ENCODE measurements at places on chromosomes 5 and 9.

DNA sequence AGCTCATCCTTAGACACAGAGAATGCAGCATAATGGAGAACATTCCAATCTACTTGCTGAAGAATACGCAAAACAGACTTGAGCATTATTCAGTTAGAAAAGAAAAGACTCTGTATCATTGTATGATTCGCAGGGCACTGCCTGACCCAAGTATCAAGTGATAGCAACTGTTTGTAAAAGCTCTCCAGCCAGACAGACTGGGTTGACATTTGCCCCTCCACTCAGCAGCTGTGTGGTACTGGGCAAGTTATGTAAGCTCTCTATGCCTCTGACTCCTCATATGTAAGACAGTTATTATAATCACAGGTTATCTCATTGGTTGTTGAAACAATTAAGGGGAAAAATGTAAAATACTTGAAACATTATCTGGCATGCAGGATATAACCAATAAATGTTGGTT lies 505.0 kb downstream of the ELAVL2 start:
- DNase-seq = no peak

GRCh38 chr5:135493406-135494180 lies 41.4 kb upstream of the TIFAB start:
- peak; percentile 80 for DNase-seq

DNA sequence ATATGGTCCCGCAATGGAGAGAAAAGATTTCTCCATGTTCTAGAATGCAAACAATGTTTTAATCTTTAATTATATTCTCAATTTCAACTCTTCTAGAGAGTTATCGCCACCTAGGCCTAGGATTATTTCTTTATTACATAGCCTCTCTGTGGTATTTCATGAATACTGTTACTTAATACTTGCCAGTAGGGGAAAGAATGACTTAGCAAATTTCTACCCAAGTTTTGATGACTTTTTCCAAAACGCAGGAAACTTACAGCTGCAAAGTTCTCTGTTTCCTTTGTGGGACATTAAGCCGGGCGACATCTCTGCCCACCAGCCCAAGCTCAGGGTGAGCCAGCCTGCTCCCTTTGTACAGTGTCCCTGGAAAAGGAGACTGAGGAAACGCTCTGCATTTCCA lies 73.8 kb downstream of the MED27 start:
- peak; percentile 31 for DNase-seq

- DNase-seq = peak; percentile 95
These were observed 4.2 kb downstream of the DAB2 start for GRCh38 chr5:39420482-39421145.

DNA sequence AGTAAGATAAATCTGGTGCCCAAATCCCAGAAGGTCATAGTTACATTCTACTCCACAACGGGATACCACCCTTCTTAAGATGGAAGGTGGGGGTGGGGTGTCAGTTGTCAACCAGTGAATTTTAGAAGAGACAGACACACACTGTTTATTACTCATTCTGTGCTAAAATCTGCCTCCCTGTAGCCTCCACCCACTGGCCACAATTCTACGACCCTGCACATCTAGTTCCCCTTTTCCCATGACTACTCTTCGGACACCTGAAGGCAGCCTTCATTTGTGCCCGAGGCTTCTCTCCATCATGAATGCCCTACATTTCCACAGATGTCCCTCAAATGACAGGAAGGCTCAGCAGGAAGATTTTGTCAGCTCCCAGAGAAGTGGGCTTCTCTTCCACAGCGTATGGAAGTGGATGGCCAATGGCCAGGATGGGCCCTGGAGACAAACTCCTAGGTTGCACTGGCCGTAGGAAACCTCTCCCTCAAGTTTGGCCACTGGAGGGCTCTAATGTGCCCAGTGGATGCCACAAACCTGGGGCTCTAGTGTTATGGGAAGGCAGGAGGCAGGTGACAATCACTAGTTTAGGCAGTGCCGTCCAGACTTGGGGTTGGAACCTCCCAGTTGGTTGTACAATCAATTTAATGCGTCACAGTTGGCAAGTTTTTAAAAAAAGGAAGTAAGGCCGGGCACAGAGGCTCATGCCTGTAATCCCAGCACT lies 46.6 kb downstream of the PTPN3 start:
- DNase-seq = no peak

DNA sequence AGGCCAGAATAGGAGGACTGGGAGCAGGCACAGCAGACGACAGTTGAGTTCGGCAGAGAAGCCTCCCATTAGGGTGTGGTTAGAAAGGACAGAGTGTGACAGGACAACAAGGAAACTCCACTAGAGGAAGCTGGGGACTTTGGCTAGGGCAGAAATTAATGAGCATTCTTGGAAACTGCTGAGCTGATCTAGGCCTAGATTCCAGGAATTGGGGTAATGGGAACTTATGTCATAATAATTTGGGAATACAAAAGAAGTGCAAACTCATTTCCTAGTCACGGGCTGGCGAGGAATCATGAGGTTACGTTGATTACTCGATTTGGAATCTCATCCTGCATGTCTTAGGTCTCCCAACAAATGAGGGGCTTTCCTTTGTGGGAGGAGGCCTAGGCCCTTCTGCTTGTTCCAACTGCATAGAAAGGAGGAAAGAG lies 144.6 kb upstream of the RPS23 start:
- peak; percentile 40 for DNase-seq

GRCh38 chr9:32551276-32552051 lies 663 bp upstream of the SMIM27 start:
- peak; percentile 58 for DNase-seq

DNA sequence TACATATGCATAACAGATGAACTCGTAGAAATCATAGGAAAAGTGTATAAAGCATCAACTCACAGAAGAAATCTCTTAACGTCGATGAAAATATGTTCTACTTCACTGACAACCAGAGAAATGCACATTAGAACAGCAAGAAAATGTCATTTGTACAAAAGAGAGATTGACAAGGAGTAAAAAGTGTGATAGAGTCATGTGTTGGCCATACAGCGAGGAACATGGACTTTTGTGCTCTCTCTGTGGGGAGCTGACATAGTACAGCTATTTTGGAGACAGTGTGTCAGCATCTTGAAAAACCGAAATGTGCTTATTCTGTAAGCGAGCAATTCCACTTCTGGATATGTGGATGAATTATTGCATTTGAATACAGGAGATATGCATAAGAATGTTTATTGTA lies 477.9 kb downstream of the ICE1 start:
- no peak for DNase-seq

DNA sequence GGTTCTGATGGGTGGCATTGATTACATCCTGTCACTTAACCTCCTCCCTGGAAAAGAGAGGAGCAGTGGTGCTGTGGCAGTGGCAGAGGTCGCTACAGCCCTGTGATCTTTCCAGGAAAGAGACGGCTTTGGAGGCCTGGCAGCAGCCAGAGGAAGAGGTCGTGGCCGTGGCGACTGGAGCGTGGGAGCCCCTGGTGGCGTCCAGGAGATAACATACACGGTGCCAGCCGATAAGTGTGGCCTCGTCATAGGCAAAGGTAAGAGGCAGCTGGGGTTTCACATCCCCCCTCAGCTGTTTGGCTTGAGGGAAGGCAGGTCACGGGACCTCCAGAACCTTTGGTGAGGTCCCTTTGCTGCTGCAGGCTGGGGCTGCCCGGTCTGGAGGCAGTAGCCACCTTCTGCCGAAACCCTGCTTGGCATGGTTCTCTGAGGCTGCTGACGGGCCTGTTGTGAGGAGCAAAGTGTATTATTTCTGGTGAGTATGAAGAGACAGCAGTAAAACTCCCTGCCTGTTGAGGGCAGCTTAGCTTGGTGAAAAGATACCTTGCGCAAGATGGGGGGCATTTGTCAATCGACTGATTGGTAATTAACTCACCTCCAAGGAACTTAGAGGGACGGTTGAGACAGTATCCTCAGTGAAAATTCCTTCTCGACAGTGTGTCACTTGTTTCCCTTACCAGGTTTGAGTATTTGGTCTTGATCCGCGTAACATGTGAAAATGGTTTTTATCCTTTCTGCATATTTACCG lies 38.0 kb upstream of the PRDM12 start:
- DNase-seq = no peak

DNA sequence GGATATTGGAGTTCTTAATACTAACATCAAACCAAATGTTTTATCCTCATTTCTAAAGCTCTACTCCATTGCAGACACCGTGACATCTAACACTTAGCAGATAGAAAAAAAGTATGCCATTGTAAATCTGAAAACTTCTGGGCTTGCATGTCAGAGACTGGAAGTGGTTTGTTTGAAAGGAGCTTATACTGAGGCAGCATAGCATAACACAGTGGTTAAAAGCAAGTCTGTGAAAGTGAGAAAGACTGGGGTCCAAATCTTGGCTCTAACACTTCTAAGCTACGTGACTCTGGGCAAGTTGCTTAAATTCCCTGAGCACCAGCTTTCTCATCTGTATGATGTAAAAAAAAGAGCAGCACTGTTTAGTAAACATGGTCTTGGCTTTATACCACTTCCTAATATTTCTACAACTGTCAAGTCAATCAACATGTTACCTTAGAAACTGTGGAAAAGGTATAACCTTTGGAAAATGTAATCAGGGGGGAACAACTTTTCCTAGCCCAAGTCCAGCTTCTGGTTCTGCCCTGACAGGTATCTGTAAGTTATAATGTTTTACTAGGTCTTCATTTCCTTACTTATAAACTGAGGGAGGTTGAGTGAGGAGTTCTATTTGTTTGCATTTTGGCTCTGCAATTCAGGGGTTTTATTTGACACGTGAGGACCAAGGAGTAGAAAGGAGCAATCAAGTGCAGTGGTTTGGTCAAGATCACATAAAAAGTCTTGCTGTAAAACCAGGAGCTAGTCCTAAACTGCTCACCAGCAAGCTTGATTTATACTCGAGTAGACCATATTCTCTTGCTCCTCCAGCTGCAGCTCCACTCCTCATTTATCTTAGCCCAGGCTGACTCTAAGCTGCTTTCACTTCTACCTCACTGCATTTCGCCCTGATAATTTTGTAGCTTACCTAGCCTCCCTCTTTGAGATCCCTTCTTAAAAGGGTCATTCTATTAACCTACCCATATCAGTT lies 541.0 kb downstream of the RAB3C start:
- no peak for DNase-seq

- no peak for DNase-seq
These were observed 78.1 kb upstream of the UNC5A start for GRCh38 chr5:176732306-176732705.

- DNase-seq = peak; percentile 35
These were observed 155.8 kb downstream of the TSSK1B start for GRCh38 chr5:113278976-113279375.

- DNase-seq = no peak
These were observed 20.4 kb downstream of the KLHL3 start for GRCh38 chr5:137715456-137715855.

GRCh38 chr5:82149434-82149833 lies 128.7 kb downstream of the RPS23 start:
- DNase-seq = no peak

DNA sequence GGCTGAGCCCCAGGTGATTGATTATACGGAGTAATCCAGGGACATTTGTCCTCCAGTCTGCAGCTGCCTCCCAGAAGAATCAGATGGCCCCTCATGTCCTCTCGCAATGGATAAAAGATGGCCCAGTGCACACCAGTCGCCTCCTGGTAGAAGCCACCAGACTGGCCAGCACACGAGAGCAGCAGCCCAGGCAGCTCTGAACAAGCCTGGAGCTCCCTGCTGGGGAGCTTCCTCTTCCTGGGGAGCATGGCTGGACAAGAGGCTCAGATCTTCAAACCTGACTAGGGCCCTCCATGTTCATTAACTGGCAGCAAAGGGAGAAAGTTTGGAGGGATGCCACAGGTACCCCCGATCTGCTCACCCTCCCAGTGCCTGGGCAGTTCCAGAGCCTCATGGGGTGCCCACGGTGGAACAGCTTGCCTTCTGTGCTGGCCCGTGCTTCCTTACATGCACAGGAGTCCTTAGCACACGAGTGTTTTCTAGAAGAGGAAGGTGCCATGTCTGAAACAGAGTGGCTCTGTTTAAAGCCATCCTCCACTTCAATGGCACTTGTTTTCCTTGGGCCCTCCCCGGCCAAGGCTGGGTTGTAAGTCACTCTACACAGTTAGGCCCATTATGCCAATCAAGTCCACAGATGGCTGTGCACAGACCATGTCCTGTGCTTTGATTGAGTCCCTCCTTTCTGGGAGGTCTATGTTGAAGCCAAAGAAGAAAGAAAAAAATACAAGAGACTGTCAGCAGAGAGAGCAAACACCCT lies 75.6 kb downstream of the PRRT1B start:
- no peak for DNase-seq

GRCh38 chr5:76403766-76404222 lies 709 bp downstream of the IQGAP2 start:
- no peak for DNase-seq

- no peak for DNase-seq
These were observed 12.2 kb upstream of the MARCHF3 start for GRCh38 chr5:127042593-127042992.

GRCh38 chr5:181217111-181217802 lies 5.8 kb upstream of the TRIM41 start:
- DNase-seq = peak; percentile 59

DNA sequence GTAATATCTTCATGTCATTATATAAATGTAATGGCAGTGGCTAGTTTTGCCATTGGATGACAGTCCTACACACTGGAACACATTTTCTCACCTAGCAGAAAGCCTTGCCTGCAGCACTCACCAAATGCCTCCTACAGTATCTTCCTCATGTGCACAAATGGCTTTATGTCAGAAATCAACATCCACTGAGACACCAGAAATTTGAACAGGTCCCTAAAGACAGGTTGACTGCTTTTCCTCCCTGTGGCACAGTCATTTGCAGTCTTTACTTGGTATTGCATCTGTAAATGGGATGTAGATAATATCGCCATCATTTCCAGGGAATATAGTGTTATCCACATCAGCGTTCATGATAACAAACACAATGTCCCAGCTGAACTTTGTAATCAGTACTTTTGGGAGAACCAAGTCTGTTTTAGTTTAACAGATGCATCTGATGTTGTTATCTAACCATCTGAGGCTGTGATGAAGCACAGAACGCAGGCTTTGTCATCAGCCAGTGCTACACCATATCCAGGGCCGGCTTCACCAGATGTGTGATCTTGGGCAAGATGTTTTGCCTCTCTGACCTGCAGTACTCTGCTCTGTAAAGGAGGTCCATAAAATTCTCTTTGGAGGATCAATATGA lies 83.9 kb upstream of the TAS2R1 start:
- no peak for DNase-seq

DNA sequence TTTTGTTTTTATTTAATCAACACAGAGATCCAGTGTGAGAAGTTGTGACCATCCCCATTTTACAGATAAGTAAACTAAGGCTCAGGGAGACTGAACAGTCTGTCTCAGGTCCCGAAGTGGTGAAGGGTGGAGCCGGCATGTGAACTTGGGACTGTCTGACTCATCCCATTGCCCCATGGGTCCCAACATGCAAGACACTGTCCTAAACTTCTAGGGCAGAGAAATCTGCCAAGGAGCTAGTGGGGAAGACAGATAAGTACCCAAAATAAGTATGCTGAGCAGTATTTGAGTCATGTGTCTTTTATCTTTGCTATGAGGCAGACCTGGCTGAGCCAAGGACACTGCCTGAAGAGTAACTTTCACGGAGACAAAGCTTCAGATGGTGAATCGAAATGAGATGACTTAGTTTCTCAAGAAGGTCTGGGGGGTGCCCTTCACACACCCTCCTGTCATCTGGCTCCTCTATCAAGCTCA lies 64.3 kb upstream of the SLC25A51 start:
- peak; percentile 74 for DNase-seq

All from fibroblast of skin of scalp (primary cell).